Lung (tissue), 17 donors: ENCODE measurements at places on chromosomes 3 and 15. TPM values are rescaled to one million over a fixed set of nuclear protein-coding genes. Genes with fewer than 3 reads are reported as not detected.
A peak's percentile ranks its signal among the peaks of the same experiment; 100 is the strongest.

The CD200 gene
- 21.6 TPM for total RNA-seq

The HHATL gene
- total RNA-seq, result 2.7 TPM

The PPM1L gene
- 17.7 TPM for total RNA-seq

The ITPKA gene
- total RNA-seq, result 1.9 TPM

The RPP25 gene
- 15.2 TPM for total RNA-seq

The INKA1 gene
- total RNA-seq, result 7.1 TPM

DNA sequence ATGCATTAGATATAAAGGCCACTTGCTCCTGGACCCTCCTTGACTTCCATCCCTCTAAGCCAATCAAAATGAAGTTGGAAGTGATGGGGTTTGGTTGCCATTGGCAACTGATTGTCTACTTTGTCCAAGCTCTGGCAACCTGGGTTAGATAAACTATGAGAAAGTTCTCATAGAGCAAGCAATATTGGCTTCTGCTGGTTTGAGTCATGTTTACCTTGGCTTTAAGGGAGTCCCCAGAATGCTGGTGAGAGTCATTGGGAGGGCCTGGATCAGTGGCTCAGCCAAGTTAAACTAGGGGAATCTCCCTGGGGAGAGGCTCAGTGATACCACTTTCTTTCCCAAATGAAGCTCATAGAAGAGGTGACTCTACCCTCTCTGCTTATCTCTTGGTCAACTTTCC lies 176.3 kb upstream of the ROPN1 start:
- H3K4me1 ChIP-seq, result peaks cover 2% of the 10 kb centered on the region
- no peak for DNase-seq
- H3K36me3 ChIP-seq, result no peaks in the 10 kb centered on the region
- H3K4me3 ChIP-seq, result no peak overlapping the region

- no peaks in the 10 kb centered on the region for H3K4me1 ChIP-seq
- no peaks in the 10 kb centered on the region for H3K27me3 ChIP-seq
- no peak overlapping the region for H3K27ac ChIP-seq
- DNase-seq, result no peak
- H3K36me3 ChIP-seq, result no peaks in the 10 kb centered on the region
Observed at GRCh38 chr15:26261966-26262365, 398.8 kb upstream of the ATP10A start.

GRCh38 chr3:194455481-194455880 lies 31.3 kb downstream of the ATP13A3 start:
- no peak overlapping the region for H3K4me3 ChIP-seq
- H3K27me3 ChIP-seq, result no peaks in the 10 kb centered on the region
- H3K27ac ChIP-seq, result no peak overlapping the region
- H3K4me1 ChIP-seq, result no peaks in the 10 kb centered on the region
- no peak for DNase-seq

GRCh38 chr15:43771816-43772215 lies 5.0 kb downstream of the ELL3 start:
- H3K27ac ChIP-seq, result peak overlapping the region; percentile 44
- no peak for DNase-seq
- H3K27me3 ChIP-seq, result no peaks in the 10 kb centered on the region
- peaks cover 32% of the 10 kb centered on the region for H3K36me3 ChIP-seq
- no peak overlapping the region for H3K4me3 ChIP-seq

DNA sequence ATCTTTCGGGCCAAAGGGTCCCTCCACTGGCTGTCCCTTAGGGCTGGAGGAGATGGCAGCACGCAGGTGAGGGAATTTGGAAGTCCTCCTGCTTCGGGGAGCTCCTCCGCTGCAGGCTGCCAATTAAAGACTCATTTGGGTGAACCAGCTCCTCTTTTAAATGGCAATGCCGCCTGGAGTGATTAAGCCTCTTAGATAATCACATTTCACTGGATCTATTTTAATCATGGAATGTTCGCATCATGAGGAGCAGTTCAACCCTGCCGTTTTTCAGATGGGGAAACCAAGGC lies 117.9 kb downstream of the LIPC start:
- H3K27me3 ChIP-seq, result no peaks in the 10 kb centered on the region
- no peaks in the 10 kb centered on the region for H3K36me3 ChIP-seq
- no peak for DNase-seq
- H3K27ac ChIP-seq, result no peak overlapping the region
- H3K4me3 ChIP-seq, result no peak overlapping the region
- no peaks in the 10 kb centered on the region for H3K4me1 ChIP-seq

- no peak overlapping the region for H3K4me3 ChIP-seq
- no peaks in the 10 kb centered on the region for H3K27me3 ChIP-seq
- H3K36me3 ChIP-seq, result no peaks in the 10 kb centered on the region
- DNase-seq, result no peak
- no peak overlapping the region for H3K27ac ChIP-seq
Observed at GRCh38 chr3:178823150-178823549, 248.5 kb downstream of the ZMAT3 start.

DNA sequence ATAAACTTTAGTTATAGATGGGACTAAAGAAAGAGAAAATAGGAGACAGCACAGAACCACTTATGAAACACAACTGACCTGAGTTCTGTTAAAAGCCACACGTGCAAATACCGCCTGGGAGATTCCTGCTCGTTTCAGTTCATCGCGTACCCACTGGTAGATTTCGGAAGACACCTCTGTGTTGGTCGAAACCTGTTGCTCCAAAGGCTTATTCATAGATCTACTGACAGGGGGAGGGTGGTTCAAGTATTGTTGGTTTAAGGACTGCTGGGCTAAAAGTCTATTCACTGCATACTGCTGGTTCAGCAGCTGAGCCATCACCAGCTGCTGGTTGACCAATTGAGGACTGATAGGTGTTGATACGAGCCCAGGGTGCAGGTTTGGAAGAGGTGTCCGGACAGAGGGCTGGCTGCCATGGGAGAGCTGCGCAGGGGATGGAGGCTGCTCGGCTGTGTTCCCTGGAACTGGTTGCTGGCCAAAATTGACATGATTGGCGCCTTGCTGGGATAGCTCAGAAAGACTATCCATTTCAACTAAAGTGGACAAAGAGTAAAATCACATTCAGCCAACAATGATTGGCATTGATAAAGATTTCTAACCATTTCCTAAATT lies 30.6 kb downstream of the SATB1 start:
- no peak overlapping the region for H3K4me3 ChIP-seq
- no peak overlapping the region for H3K27ac ChIP-seq
- no peak for DNase-seq
- no peaks in the 10 kb centered on the region for H3K27me3 ChIP-seq
- H3K4me1 ChIP-seq, result no peaks in the 10 kb centered on the region
- H3K36me3 ChIP-seq, result peaks cover 8% of the 10 kb centered on the region

DNA sequence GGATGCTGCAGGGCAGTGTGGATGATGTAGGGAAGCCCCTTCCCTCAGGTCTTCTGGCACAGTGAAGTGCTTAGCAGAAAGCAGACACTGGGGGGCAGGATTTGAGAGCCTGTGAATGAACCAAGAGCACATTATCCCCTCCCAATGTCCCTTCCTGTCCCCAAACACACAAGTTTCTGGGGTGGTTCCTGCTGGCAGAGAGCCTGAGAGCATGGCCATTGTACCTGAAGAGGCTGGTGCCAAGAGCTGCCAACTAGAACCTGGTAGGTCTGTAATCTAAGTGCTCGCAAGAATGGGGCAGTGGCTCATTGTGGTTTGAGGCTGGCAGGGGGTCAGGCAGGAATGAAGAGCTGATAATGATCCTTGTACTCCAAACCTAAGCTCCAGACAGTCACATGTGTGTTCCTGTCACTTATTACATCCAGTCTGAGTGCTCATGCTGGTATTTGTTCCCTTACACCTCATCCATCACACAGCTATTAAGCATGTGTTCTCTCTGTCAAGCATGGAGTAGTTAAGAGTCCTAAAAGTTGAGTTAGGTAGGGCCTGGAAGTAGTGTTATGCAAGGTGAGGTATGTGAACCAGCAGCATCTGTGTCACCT lies 6.7 kb upstream of the CCR1 start:
- H3K27me3 ChIP-seq, result no peaks in the 10 kb centered on the region
- H3K4me1 ChIP-seq, result no peaks in the 10 kb centered on the region
- H3K4me3 ChIP-seq, result no peak overlapping the region
- no peaks in the 10 kb centered on the region for H3K36me3 ChIP-seq
- no peak overlapping the region for H3K27ac ChIP-seq

DNA sequence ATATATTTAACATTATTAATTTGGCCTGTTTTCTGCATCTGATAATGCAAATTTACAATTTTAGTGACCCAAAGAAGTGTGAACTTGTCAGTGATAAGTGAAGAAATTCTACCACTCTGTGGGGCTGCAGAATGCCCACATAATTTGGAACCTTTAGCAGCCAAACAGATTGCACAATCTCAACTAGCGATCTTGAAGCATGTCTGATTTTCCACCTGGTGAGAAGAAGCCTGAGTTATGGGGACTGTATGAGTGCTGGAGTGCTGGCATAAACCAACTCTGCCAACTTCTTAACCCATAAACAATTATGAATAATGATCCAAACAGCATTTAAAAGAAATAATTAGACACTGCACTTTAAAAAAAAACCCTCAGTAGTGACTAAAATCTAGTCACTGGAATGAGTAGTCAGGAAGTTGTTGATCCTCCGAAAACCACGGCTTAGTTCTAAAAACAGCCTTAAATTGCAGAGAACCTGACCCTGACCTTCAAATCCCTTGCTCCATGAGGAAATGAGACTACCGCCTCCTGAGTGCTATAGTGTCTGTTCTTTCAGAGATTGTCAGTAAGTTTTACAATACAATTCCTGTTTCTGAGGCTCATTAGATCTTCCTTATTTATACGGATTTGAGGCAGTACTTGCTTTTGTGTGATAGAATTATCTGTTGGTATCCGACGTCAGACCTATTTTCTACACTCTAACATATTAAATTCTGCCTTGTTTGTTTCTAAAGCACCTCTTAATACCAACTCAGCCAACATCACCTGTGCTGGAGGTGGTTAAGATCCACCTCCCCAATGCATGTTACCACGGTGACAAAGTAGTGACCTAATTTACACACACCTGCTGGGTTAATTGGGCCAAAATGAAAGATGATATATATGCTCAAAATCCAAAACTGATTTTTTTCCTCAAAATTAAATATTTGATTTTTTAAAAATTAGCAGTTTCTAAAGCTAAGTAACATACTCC lies 267.7 kb downstream of the ZBTB20 start:
- DNase-seq, result no peak
- H3K4me1 ChIP-seq, result peaks cover 25% of the 10 kb centered on the region
- no peaks in the 10 kb centered on the region for H3K36me3 ChIP-seq

DNA sequence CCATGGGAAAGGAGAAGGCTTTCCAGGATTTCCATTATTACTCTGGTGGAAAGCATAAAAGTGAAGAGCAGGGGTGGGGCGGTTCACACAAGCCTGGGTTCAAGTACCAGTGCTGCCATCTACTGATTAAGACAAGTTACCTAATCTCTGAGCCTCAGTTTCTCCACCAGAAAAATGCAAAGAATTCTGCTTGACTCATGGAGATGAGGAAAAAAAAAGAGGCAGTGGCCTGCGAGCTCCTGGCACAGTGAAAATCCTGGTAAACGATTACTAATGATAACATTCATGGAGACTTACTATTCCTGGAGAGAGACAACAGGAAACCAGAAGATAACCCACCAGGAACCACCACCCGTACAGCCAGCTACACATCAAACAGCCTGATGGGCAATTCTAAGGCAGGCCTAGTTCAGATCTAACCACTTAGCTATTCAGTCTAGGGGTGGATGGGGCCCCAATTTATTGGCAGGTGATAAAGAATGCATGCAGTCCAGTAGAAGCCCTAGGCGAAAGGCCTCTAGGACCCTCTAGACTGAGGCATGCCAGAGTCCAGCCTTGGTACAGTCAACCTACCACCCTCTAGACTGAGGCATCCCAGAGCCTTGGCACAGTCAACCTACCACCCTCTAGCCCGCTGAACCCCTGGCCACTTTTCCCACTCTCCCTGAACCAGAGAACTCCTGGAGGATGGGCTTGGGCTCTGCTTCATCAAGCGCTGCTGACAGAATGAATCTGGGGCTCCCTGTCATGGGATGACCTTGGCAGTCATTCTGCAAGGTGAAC lies 2.5 kb downstream of the AMOTL2 start:
- H3K4me3 ChIP-seq, result peak overlapping the region; percentile 12
- DNase-seq, result no peak
- H3K27me3 ChIP-seq, result no peaks in the 10 kb centered on the region
- H3K27ac ChIP-seq, result peak overlapping the region; percentile 71
- peaks cover 22% of the 10 kb centered on the region for H3K36me3 ChIP-seq

DNA sequence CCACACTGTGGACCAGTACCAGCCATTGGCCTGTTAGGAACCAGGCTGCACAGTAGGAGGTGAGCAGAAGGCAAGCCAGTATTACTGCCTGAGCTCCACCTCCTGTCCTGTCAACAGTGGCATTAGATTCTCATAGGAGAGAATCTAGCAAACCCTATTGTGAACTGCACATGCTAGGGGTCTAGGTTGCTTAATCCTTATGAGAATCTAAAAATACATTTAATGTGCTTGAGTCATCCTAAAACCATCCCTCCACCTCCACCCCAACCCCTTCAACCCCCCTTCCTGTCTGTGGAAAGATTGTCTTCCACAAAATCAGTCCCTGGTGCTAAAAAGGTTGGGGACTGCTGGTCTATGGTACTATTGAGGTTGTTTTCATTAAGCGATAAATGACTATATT lies 49.3 kb upstream of the KCNAB1 start:
- H3K27ac ChIP-seq, result no peak overlapping the region
- DNase-seq, result no peak
- H3K27me3 ChIP-seq, result no peaks in the 10 kb centered on the region
- no peaks in the 10 kb centered on the region for H3K4me1 ChIP-seq

DNA sequence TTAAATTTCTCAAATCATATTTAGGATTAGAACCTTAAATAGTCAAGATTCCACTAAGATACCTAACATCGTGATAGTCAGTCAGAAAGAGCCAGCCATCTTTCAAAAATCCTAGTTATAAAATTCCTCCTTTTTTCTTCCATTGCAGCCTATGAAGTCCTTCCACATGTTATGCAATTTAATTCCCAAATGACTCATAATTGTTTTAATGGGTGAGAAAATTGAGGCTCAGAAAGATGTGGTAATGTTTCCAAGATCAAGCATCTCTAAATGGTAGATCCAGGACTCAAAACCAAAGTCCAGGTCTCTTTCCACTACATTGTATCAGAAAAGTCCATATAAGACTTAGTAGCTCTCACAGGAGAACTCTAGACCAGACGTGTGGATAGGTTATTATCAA lies 9.5 kb downstream of the CFAP44 start:
- H3K4me3 ChIP-seq, result no peak overlapping the region
- no peaks in the 10 kb centered on the region for H3K4me1 ChIP-seq
- no peaks in the 10 kb centered on the region for H3K27me3 ChIP-seq
- no peak for DNase-seq
- H3K36me3 ChIP-seq, result no peaks in the 10 kb centered on the region

GRCh38 chr3:150385296-150386242 lies 22.5 kb upstream of the TSC22D2 start:
- no peak overlapping the region for H3K4me3 ChIP-seq
- no peak for DNase-seq
- no peaks in the 10 kb centered on the region for H3K27me3 ChIP-seq
- no peak overlapping the region for H3K27ac ChIP-seq
- H3K36me3 ChIP-seq, result no peaks in the 10 kb centered on the region
- H3K4me1 ChIP-seq, result peaks cover 11% of the 10 kb centered on the region

- peaks cover 3% of the 10 kb centered on the region for H3K27me3 ChIP-seq
- H3K4me3 ChIP-seq, result no peak overlapping the region
- H3K36me3 ChIP-seq, result no peaks in the 10 kb centered on the region
Observed at GRCh38 chr15:93278006-93278405, 189.0 kb upstream of the RGMA start.

GRCh38 chr15:76309601-76310330 lies 1.5 kb downstream of the ETFA start:
- H3K27me3 ChIP-seq, result no peaks in the 10 kb centered on the region
- no peak overlapping the region for H3K27ac ChIP-seq
- no peak overlapping the region for H3K4me3 ChIP-seq
- no peaks in the 10 kb centered on the region for H3K36me3 ChIP-seq
- DNase-seq, result peak; percentile 70
